Activated CD8-positive, alpha-beta T cell treated with anti-CD3 and anti-CD28 coated beads for 36 hours (primary cell): ENCODE measurements at places on chromosomes 7 and 10. TPM values are rescaled to one million over a fixed set of nuclear protein-coding genes. Genes with fewer than 3 reads are reported as not detected.

LIPN gene
- total RNA-seq = not detected

GRCh38 chr10:49010295-49010694 lies 70.7 kb upstream of the LRRC18 start:
- DNase-seq = no peak

DNA sequence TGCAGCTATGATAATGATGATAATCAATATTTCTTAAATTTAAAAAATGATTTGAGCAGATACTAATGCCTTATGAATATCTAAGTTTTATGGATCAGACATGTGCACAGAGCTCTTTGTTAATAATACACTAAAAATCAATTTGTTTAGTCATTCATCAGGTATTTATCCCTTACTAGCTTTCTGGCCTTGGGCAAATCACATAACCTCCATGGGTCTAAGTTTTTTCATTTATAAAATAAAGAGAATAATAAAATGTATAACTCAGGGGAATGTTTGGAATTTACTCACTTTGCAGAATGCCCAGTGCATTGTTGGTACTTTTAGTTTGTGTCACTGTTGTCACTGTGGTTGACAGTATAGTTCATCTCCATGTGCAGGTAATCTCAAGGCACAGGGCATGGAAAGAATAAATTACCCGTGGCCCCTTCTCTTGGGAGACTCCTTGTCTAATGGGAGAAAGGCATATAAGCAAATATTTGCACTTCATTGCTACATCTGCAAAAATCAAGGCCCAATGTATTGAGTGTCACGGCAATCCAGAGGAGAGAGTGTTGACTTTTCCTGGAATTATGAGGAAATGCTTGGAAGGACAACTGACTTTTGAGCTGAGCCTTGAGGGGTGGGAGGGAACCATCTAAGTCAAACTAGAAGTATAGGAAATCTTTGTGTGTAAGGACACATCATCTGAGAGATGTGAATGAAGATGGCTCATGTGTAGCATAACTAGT lies 64.7 kb upstream of the CTTNBP2 start:
- no peak for DNase-seq

- no peak for DNase-seq
Observed at GRCh38 chr7:44191171-44191570, 1.9 kb upstream of the GCK start.

DNA sequence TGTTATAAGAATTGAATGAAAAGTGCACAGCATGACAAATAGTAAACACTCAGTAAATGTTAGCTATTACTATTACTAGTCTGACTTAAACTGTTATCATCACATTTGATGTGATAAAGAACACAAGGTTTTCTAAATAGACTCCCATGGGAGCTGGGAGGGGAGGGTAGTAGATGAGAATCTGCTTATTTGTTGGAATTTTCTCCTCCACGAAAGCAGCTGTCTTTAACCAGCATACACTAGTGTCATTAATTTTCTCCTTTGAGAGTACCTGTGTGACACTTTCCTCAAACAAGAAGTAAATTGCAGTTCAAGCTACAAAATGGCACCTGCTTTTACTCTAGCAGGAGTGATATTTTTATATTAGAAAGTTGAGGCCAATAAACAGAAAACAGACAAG lies 200.1 kb downstream of the SKAP2 start:
- no peak for DNase-seq

GRCh38 chr7:113143486-113144257 lies 25.3 kb upstream of the SMIM30 start:
- DNase-seq = no peak

- DNase-seq = no peak
Observed at GRCh38 chr7:128920913-128921582, 10.5 kb upstream of the KCP start.

CYP2C8 gene
- 0.38 TPM for total RNA-seq

GRCh38 chr10:32060347-32060746 lies 4.1 kb upstream of the KIF5B start:
- no peak for DNase-seq

- no peak for DNase-seq
Observed at GRCh38 chr10:34185998-34186397, 629.1 kb downstream of the PARD3 start.

LIPJ gene
- total RNA-seq = not detected

GRCh38 chr10:48656914-48657305 lies 27.8 kb upstream of the WDFY4 start:
- no peak for DNase-seq

GRCh38 chr10:62133618-62134017 lies 135.0 kb downstream of the RTKN2 start:
- DNase-seq = no peak

TFPI2 gene
- not detected for total RNA-seq

GRCh38 chr7:15686957-15687545 lies 568 bp upstream of the MEOX2 start:
- DNase-seq = no peak

GRCh38 chr10:14385596-14386593 lies 55.2 kb upstream of the FRMD4A start:
- peak; percentile 55 for DNase-seq

GRCh38 chr7:26588511-26588910 lies 275.9 kb downstream of the SKAP2 start:
- no peak for DNase-seq

GIMAP6 gene
- 21.2 TPM for total RNA-seq

- no peak for DNase-seq
Observed at GRCh38 chr10:66202101-66202500, 723.7 kb upstream of the LRRTM3 start.

DNA sequence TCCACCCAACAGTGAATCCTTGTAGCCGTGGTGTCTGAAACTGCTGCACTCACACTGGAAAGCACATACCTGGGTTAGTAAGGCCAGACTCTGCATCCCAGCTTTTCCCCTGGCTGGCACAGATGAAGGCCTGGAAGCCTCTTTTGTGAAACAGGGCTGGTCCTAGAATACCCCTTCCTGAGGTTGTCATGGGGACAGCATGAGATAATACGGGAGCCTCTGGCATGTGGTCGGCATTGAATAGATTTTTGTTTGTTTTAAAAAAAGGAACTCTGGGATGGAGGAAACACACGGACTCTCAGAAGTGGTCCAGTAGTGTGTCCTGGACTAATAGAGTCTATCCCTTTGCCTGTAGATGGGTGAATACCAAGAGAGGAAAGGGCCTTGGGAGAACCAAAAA lies 129.7 kb downstream of the TMEM178B start:
- DNase-seq = no peak

DNA sequence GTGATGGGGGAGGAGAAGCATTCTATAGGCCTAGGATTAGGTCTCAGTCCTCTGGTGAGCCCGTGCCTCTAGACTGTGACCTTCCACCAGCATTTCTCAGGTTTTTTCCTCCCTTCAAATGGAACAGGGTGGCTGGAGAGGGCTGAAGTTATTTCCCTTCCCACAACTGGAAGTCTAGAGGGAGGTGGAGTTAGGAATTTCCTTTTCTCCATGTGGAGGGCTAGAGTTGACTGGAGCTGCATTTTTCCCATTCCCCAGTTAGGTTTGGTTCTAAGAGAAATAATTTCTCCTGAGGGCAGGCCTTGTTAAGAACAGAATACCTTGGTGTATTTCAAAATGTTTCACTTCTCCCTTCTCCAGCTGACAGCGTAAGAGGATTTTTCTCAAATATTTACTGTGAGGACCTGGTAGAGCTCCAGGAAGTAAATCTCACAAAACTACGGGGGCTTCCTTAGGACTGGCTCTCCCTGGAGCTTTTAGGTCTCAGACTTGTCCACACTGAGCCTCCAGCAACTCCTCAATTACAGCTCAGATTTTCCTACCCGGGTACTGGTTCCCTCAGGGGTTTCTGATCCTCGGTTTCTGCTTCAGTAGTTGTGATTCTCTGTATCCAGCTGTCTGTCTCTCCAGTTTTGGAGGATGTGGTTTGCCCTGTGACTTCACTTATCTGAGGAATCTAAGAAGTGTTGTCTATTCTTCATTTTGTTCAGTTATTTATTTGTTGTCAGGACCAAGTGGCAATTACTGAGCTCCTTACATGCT lies 6.0 kb upstream of the REEP3 start:
- DNase-seq = peak; percentile 49

GRCh38 chr7:103690242-103690974 lies 244.4 kb upstream of the SLC26A5 start:
- no peak for DNase-seq

- peak; percentile 12 for DNase-seq
Observed at GRCh38 chr7:64515330-64515729, 47.5 kb downstream of the ZNF680 start.

DNA sequence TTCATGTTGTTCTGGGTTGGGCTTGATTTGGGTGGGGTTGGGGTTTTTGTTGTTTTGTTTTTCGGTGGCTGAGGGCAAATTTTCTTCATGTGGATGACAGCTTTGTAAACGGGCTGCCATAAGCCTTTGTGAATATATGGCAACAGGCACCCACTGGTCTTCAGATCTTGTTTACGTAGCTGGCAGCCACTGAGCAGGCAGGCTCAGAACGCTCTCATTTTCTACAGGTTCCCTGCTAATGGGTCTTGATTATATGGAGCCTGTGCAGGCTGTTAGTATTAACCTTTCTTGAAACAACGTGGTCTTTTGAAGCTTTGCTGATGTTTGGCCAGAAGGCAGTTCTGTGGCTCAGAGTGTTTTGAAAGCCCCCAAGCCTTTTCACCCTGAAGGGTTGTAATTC lies 199.7 kb downstream of the TNS3 start:
- no peak for DNase-seq

GRCh38 chr10:116542007-116542677 lies 3.6 kb upstream of the PNLIP start:
- no peak for DNase-seq

CDC14C gene
- total RNA-seq = not detected

DNA sequence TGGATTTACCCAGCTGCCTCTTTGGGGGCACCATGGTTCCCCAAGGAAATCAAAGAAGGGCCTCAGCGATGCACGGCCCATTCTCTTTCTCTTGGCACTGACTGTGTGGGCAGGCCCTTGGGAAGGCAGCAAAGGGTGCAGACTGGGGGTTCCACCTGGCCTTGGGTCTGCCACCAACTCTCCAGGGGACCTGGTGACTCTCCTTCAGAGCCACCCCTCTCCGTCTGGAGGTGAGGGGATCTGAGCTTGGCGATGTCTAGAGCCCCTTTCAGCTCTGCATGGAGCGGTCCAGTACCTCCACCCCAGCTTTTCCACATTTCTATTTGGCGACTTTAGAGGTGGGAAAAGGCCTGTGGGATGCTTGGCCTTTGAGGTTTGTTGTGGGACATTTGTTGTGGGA lies 69.1 kb downstream of the C10orf120 start:
- DNase-seq = no peak
